ENCODE measurements at places on chromosomes 4 and X.

DNA sequence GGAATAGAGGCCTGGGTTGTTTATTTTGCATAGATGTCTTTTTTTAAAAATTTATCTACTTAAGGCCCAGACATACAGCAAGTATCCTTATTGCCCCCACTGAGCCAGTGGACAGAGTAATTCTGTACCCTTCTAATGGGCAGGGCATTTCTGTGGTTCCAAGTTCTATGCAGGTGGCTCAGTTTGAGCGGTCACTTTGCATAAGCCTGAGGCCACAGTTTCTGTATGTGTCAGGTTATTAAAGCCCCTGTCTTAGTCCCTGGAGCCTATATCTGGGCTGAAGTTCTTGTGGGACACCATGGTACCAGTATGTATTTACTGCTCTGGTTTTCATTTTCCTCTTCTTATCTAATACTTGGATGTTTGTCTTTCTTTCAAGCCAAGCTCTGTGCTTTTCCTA lies 168.8 kb downstream of the MID1IP1 start:
- DNase-seq, result no peak

DNA sequence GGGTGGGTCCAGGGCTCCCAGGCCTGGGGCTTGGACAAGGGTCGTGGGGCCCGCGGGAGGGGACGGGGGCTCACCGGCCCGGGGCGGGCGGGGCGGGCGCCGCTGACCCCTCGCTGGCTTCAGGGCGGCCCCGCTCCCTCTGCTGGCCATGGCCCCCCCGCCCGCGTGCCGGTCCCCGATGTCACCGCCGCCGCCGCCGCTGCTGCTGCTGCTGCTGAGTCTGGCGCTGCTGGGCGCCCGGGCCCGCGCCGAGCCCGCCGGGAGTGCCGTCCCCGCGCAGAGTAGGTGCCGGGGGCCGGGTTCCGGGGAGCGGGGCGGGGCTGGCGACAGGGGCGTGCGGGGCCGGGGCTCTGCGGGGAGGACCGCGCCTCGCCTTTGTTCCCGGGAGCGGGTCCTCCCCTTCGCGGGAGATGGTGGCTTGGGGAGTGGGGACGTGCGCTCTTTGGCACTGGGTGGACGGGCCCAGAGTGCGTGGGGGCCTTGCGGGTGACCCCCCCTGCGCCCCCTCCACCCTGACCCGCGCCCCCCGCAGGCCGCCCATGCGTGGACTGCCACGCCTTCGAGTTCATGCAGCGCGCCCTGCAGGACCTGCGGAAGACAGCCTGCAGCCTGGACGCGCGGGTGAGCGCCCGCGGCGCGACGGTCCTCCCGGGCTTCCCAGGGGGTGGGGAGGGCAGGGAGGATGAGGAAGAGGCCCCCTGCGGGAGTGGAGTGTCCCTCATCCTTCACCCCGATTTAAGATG lies 16.8 kb upstream of the NAT8L start:
- no peak for DNase-seq

DNA sequence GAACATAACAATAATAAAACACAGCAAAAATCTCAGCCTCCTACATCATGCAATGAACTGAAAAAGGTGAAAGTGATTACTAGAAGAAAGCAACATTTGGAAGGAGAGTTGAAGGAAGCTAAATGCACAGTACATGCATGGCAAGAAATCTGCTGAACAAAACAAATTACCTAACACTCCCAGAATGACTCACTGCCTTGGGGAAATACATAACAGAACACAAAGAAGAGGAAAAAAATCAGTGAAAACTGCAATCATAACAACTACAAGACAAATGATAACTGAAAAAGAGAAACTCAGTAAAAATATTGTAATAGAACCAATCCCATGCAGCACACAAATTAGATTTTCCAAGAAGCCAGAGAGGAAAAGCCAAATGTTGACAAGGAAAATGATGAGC lies 1513.2 kb downstream of the ARAP2 start:
- DNase-seq, result no peak

DNA sequence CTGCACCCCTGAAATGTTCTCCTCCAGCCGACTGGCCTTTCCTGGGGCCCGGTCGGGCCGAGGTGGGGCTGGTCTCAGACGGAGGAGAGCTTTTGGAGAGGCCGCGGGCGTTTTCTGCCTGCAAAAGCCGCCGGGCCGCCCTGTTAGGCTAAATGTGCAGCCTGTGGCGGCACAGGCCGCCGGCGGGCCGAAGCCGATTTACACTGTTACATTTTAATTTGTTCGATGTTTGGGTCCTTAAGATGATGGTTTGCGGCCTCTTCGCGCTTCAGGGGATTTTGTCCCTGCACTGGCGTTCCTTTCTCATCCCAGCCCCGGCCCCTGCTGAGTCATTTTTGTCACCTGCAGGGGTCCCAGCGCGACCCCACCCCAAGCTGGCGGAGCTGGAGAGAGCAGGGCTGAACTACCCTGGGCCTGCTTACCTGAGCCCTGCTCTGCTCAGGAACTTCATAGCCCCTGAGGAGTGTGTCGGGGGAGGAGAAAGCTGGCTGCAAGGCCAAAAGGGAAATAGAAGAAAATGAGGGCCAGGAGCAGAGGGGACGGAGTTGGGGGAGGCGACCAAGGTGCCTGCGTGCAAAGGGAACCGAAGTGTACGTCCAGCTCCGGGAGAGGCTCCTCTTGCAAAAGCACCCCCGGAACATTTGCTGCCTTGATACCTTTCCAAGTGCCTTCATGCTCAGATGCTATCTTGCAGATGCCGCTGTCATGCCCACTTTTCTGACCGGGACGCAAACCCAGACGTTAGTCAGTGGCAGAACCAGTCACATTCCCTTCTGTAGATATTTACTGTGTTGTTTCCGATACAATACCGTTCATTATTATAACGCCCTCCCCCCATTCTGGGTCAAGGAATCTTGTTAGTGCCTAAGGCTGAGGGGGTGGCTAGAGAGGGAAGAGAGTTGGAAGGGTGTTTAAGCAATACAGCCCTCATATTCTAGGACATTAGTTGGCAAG lies 977 bp upstream of the RBBP7 start:
- peak; percentile 47 for DNase-seq

Measured in NCI-H1092 treated with DMSO at 0.1 percent for 48 hours (cell line).